ENCODE measurements at places on chromosomes 1 and 21.

DNA sequence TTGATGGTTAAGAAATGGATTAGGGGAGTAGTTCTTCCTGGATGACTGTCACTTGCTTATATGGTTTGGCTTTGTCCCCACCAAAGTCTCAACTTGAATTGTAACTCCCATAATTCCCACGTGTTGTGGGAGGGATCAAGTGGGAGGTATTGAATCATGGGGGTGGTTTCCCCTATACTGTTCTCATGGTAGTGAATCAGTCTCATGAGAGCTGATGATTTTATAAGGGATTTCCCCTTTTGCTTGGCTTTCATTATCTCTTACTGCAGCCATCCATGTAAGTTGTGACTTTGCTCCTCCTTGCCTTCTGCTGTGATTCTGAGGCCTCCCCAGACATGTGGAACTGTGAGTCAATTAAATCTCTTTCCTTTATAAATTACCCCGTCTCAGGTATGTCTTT lies 1621.1 kb downstream of the MRPL39 start:
- DNase-seq = no peak

DNA sequence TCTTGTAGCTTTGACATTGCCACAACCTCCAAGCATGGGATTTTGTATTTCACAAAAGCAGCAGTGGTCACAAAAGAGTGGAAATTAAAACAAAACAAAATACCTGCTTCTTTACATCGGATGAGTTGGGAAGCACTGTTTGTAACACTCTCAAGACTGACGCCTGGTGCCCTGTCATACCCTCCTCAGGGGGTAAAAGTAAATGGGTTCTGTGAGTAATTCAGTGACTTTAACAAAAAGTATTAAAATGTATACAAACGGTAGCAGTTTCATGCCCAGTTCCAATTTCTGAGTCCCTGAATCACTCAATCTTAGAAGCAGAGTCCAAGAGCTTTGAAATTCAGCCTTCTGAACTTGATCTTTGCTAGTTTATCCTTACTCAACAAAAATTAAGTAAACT lies 152.5 kb downstream of the TIAM1 start:
- DNase-seq = no peak

GRCh38 chr1:72229893-72230292 lies 52.4 kb downstream of the NEGR1 start:
- DNase-seq = no peak

DNA sequence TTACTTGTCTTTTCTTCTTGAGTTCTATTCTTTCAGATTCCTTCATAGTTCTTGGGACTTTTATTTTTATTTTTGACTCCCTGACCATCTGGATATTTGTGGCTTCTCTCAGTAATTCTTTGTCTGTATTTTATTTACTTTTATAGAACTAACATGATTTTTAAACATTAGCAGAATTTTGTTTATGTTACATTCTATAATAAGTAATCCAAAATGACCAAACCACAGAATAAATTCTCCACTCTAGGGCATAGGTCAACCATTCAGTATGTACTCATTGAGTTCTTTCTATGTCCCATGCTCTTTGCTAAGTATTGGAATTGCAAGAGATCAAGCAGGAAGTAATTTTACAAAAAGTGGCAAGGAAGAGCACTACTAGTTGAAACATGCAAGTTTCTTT lies 969.0 kb downstream of the TTLL7 start:
- DNase-seq = no peak

GRCh38 chr1:29539971-29540370 lies 303.6 kb downstream of the PTPRU start:
- DNase-seq = no peak

DNA sequence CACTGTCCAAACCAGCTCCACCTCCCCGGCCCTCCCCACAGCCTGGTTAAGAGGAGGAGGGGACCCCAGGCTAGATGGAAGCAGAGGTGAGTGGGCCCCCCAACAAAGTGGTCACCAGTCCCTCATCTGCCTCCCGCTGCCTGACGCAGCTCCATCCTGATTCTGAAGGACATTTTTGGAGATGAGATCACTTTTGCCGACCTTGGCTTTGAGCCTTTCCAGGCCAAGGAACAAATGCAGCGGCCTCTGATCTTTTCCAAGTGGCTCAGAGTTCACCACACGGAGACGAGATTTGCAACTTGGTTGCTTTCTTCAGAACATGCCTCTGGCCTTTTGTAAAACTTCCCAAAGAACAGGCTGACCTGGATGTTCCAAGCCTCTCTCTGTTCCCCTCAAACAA lies 223.1 kb downstream of the NPHP4 start:
- no peak for DNase-seq

DNA sequence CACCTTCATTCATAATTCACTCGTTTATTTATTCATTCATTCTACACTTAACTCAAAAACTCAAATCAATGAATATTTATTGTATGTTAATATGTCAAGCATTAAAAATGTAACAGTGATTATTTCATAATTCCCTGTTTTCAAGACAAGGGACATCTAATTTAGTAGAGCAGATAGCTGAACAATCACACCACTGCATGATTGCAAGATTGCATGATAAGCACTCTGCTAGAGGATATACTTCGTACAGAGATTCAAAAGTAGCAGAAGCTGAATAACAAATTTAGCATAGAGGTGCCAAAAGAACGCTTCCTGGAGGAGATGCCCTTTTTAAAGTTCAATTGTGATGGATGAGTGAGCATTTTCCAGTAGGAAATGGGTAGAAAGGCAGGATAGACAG lies 190.6 kb upstream of the BEND5 start:
- no peak for DNase-seq

DNA sequence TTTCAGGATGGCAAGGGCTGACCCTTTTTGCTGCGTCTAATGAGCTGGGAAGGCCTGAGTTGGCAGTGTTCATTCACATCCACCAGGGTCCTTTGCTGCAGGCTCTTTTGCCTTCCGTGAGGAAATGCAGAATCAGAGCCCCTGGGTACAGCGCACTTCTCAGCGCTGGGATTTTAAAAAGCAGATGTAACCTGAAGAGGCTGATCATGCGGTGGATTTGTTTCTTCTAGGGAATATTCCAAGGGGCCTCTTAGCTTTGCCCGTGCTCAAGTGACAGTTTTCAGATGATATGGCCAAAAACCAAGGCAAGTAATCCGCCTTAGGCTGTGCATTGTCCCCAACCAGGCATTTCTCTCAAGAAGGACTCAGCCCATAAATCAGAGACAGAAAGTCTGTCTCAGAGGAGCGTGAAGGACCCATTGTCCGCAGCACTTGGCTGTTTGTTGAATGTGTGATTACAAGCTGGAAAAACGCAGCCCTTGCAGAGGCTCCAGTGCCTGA lies 237.6 kb downstream of the PTPRC start:
- no peak for DNase-seq

- DNase-seq = peak; percentile 24
These were observed 49.0 kb downstream of the SIM2 start for GRCh38 chr21:36747815-36748383.

DNA sequence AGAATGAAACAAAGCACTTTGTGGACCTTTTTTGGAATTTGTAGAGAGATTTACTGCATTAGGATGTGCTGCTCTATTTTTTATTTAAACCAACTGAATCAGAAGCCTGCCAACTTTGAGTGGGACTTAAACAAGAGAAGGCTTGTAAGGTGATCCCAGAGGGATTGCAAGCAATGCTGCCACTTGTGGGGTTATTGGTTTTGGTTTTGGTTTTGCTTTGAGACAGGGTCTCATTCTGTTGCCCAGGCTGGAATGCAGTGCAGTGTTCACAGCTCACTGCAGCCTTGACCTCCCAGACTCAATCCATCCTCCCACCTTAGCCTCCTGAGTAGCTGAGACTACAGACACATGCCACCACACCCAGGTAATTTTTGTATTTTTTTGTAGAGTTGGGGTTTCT lies 32.2 kb upstream of the GNG5 start:
- no peak for DNase-seq

GRCh38 chr21:28550057-28550825 lies 442.4 kb downstream of the LTN1 start:
- DNase-seq = no peak

DNA sequence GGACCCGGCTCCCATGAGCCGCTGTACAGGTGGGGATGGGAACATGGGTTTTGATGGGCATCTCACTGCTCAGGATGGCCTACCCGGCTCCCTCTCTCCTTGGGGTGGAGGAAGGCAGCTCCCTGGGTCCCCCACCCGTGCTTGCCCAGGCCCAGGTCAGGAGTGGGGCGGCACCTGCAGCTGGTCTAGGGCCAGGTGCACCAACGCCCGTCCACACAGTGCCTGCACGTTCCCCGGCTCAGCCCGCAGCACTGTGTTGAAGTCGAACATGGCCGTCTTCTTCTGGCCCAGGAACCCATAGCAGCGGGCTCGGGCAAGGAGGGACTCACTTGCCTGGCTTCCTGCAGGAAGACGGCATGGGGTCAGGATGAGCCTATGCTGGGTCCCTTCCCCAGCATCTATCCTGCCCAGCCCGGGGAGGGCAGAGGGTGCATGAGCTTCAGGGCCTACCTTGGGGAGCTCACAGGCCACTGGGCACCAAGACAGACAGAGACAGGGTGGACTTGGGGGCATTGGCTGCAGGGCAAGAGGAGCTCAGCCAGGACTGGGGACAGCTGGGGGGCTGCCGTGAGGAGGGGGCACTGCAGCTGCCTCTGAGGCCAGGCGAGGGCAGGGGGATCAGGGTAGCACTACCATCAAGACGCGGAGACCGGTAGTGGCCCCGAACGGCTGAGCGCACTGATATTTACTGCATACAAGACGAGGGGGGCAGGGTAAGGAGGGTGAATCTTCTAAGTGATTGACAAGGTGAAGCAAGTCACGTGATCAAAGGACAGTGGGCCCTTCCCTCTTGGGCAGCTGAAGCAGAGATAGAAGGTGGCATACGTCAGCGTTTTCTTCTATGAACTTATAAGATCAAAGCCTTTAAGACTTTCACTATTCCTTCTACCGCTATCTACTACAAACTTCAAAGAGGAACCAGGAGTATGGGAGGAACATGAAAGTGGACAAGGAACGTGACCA lies 17.8 kb downstream of the TTC34 start:
- no peak for DNase-seq

DNA sequence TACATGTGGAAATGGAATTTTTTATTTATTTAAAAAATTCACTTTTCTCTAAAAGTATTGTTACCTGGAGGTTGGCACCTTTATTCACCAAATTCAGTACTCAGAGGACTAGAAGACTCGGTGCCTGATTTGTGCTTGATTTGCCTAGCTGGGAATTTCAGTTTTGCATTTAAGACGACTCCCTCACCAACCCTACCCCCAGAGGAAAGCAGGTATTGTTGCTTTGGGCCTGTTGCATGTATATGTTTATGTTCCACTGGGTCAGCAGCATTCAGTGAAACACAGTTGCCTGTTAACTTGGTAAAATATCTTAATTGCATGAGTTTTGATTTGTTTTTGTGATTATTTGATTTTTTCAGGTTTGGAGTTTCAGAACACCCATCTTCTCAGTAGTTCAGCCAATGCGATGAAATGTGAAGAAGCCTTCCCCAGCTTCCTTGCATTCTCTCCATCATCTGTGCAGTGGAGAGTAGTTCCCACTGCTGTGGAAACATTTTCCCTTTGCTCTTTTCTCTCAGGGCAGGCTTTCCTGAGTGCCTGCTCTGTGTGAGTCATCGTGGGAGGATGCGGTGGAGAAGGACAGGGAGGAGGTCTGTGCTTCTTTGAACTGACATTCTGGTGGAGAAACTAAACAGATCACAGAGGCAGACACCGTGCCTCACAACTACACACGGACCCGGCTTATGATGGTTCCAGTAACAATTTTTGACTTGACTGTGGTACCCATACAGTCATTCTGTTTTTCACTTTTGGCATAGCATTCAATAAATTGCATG lies 6.4 kb downstream of the ADARB1 start:
- peak; percentile 30 for DNase-seq

DNA sequence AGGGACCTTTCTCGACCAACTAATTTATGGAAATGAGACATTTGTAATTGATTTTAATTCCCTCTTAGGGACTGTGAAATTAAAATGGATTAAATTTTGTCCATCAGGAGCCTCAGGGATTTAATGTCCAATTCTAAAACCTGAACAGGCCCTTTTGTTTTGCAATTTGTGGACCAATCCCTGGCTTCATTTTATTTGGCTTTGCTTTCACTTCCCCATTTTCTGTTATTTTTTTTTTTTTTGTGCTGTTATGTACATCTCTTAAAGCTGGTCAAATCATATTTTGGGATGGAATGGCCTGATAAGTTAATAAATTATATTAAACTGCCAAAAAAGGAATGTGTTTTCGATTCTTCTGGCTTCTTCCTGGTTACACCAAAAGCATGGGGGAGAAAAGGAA lies 28.9 kb downstream of the ZSCAN20 start:
- no peak for DNase-seq

GRCh38 chr1:228219962-228220780 lies 12.3 kb downstream of the OBSCN start:
- DNase-seq = no peak

- DNase-seq = no peak
These were observed 3.9 kb downstream of the EFCAB14 start for GRCh38 chr1:46714976-46715375.

DNA sequence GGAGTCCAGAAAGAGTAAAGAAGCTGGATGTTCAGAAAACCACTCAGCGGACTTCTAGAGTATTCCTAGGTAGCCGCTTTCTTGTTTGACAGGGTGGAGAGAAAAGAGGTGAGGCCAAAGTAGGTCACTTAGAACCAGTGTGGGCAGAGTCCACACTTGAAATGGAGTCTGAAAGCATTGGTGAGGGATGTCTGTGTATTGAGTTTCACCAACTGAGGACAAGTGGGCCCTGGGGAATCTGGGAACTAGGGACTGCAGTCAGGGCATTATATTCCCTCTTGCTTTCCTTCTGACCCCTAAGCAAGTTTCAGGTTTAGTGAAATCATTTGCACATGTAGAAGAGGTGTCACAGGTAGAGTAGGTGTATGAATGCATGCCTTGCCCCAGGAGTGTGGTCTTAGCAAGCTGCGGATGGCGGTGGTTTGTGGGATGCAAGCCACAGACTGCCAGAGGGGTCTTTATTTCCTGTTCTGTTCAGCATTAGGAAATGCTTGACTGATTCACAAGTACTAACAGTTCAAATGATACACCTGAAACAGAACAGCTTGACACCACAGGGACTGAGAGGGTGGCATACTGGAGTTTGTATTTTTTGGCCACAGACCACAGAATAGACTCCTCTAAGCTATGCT lies 1.1 kb upstream of the GNG12 start:
- no peak for DNase-seq

- DNase-seq = no peak
These were observed 75.0 kb downstream of the CLIC6 start for GRCh38 chr21:34743831-34744230.

GRCh38 chr1:32972814-32973428 lies 8.3 kb upstream of the RNF19B start:
- no peak for DNase-seq

Measured in activated naive CD4-positive, alpha-beta T cell treated with anti-CD3 and anti-CD28 coated beads, Interleukin-2, amount 50 U/mL, for 16 hours (primary cell).